ENCODE measurements at places on chromosomes 16 and 17. TPM values are rescaled to one million over a fixed set of nuclear protein-coding genes. Genes with fewer than 3 reads are reported as not detected.

PRPF8 gene
- 174 TPM for total RNA-seq

DNA sequence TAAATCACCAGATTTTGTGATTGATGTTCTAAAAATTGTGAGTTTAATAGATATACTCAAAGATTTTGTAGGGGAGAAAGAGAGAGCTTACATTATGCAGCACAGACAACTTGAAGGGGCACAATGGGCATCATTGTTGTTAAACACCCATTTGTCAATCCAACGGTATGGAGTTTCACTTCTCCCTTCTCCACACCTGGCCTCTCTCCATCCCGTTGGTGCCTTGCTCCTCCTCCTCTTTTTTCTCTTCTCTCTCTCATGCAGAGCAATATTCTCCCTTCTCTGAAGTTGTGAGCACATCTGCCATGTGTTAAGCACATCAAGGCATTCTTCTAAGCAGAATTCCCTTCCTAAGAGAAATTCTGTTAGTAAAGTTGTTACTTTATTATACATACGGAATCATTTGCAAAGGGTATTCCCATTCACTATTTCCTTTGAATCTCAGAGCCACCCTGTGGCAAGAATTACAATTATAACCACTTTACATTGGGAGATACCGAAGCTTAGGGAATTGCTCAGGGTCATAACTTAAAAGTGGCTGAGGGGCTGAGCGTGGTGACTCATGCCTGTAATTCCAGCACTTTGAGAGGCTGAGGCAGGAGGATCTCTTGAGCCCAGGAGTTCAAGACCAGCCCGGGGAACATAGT is 40.5 kb upstream of the SKAP1 start:
- no peaks in the 10 kb centered on the region for H3K27me3 ChIP-seq
- H3K4me3 ChIP-seq: no peak overlapping the region
- H3K36me3 ChIP-seq: no peaks in the 10 kb centered on the region
- H3K4me1 ChIP-seq: no peaks in the 10 kb centered on the region
- DNase-seq: no peak
- no peak overlapping the region for H3K27ac ChIP-seq

- no peak overlapping the region for H3K27ac ChIP-seq
- H3K36me3 ChIP-seq: no peaks in the 10 kb centered on the region
- peaks cover 14% of the 10 kb centered on the region for H3K27me3 ChIP-seq
- no peak for DNase-seq
Observed at GRCh38 chr16:1993731-1994131, 4.0 kb downstream of the SYNGR3 start.

DNA sequence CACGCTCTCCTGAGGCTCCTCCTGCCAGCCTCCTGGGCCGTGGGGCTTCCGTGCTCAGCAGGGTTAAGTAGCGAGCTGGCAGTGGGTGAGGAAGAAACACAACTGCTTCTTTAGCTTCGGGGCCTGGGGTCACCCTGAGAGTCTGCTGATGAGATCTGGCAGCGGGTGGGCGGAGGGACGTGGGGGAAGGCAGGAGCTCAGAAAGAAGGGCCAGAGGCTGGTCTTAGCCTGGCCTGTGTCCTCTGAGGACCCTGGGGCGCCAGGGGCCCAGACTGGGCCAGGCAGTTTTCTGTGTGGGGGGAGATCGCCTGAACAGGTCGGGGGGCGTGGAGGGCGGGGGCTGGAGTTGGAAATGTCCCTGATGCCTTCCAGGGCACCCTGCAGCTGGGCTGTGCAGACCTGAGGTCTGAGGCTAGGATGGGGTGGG is 97.8 kb upstream of the GSE1 start:
- H3K4me3 ChIP-seq: no peak overlapping the region
- no peak overlapping the region for H3K27ac ChIP-seq
- peaks cover 14% of the 10 kb centered on the region for H3K4me1 ChIP-seq
- no peaks in the 10 kb centered on the region for H3K27me3 ChIP-seq
- H3K36me3 ChIP-seq: no peaks in the 10 kb centered on the region
- DNase-seq: no peak

SULT1A2 gene
- not detected for total RNA-seq
